ENCODE measurements at places on chromosomes 3 and 15.

GRCh38 chr3:131922356-131922755 lies 112.5 kb downstream of the CPNE4 start:
- ATAC-seq, result no peak

GRCh38 chr3:125334675-125335560 lies 40.2 kb downstream of the ZNF148 start:
- ATAC-seq, result no peak

DNA sequence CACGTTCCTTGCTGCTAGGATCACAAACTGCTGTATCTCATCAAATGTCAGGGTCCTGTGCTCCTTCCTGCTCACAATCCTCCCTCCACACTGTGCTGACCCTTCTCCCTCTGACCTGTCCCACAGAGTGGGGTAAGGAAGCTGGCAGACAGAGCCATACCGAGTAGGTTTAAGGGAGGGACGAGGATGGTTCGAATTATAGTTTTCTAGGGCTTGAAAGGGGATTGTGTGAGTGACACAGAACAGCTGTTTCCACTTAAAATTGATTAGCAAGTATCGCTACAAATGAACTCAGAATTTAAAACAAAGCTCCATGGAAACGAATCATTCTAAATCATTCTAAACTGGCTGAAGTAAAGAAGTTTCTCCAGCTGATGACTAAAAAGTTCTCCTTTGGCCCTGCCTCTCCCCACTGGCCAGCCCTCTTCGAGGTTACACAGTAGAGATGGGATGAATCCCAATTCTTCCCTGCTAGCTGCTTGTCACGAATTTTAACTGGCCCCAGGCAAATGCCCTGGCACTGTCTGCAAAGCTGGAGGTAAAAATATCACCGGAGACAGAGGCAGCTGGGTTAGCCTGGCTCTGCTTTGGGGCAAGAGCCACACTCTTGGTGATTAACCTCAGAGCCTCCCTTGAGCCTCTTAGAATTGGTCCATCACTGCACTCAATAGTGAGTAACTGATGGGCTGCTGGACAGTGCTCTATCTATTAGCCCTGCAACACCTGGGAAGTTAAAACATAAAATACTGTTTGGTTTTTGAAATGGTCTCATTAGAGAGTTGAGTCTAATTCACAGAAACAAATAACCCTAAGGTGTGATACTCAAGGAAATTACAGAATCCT lies 194.9 kb downstream of the CHST2 start:
- no peak for ATAC-seq

GRCh38 chr3:127440384-127440783 lies 150.1 kb downstream of the TPRA1 start:
- no peak for ATAC-seq

- no peak for ATAC-seq
Measured at GRCh38 chr15:63715818-63716217, 117.9 kb downstream of the HERC1 start.

GRCh38 chr3:123634149-123635051 lies 49.5 kb upstream of the HACD2 start:
- ATAC-seq, result no peak

- peak; percentile 85 for ATAC-seq
Measured at GRCh38 chr3:81816473-81817250, 55.2 kb upstream of the GBE1 start.

DNA sequence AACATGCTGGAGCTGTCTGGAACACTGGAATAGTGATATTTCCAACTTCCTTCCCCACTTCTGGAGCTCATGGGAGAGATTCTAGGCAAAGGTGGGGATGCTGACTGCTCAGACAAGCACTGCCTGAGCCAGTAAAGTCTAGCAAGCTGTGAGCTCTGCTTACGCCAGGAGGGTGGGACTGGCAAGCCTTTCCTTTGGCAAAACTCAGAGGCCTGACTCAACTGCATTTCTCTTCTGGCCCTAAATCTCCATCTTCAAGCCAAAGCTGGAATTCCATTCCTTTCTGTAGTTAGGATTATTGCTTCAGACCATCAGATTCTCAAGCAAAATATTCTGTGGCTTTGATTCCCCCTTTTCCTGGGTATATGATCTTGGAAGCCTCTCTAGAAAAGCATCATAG lies 20.3 kb upstream of the EPB42 start:
- ATAC-seq, result no peak

GRCh38 chr3:135235541-135235940 lies 440.5 kb downstream of the EPHB1 start:
- no peak for ATAC-seq

All from motor neuron (in vitro differentiated cells).